ENCODE measurements at places on chromosomes 16 and 17.

- no peak for DNase-seq
Observed at GRCh38 chr16:11796227-11797165, 562 bp downstream of the ZC3H7A start.

DNA sequence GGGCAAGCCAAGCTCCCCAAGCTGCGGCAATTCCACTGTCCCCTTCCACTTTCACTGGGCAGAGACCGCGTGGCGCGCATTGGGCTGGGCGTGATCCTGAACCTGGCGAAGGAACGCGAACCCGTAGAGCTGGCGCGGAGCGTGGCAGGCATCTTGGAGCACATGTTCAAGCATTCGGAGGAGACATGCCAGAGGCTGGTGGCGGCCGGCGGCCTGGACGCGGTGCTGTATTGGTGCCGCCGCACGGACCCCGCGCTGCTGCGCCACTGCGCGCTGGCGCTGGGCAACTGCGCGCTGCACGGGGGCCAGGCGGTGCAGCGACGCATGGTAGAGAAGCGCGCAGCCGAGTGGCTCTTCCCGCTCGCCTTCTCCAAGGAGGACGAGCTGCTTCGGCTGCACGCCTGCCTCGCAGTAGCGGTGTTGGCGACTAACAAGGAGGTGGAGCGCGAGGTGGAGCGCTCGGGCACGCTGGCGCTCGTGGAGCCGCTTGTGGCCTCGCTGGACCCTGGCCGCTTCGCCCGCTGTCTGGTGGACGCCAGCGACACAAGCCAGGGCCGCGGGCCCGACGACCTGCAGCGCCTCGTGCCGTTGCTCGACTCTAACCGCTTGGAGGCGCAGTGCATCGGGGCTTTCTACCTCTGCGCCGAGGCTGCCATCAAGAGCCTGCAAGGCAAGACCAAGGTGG, 9.8 kb downstream of the SARM1 start:
- DNase-seq, result no peak

DNA sequence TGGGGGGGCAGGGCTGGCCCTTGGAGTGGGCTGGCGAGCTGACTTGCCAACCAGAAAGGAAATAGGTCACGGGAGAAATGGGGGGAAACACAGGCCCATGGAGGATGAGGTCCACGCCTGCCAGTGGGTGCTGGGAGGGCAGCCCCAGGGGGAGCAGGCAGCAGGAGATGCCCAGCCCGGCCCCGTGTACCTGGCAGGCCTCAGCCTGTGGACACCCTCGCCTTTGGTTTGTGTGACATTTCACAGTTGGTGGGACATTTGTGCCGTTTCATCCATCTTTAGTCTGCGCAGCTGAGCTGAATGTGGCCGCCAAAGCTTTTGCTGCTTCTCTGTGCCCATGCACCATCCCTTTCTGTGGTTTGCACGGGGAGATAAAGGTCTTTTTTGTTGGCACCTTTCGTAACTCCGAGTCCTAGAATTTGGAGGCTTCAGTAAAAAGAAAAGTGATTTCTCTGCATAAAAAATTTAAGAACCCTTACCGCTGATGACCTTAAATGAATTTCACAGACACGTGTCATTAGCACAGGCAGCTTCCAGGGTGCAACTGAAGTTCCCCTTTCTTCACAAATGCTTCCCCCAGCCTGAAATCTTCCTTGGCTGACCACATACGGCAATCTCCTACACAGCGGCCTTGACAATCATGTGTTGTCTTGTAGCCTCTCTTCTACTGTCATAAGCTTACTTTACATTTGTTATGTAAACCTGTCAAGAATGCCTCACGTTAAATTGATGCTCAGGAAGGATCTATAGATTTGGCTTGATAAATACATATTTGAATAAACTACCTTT, 193.6 kb downstream of the RPTOR start:
- no peak for DNase-seq

DNA sequence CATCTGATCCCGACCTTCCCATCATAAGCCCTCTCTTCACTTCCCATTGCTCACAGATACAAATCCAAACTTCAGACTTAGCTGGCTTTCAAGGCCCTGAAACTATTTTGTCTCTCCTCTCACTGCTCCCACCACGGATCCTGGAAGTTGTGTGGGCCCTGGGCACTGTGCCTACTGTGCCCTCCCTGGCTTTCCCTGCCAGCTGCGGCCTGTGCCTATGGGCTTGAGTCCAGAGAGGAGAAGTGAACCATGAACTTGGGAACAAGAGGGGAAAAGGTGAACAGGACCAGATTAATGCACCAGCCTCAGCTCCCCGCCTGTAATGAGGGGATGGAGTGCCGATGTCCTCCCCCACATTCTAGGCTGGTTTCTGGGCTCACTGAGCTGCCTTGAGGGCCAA, 18.9 kb upstream of the KCNJ12 start:
- DNase-seq, result no peak

- no peak for DNase-seq
Observed at GRCh38 chr16:27221576-27222248, 18.4 kb downstream of the KDM8 start.
